Mesenchymal stem cell (in vitro differentiated cells and primary cell): ENCODE measurements at places on chromosomes 1 and 21.

GRCh38 chr21:26783466-26784195, 61.6 kb downstream of the ADAMTS1 start:
- DNase-seq: no peak
- H3K4me1 ChIP-seq: no peaks in the 10 kb centered on the region
- no peaks in the 10 kb centered on the region for H3K36me3 ChIP-seq
- no peak overlapping the region for H3K27ac ChIP-seq
- no peaks in the 10 kb centered on the region for H3K27me3 ChIP-seq
- no peak overlapping the region for H3K4me3 ChIP-seq

DNA sequence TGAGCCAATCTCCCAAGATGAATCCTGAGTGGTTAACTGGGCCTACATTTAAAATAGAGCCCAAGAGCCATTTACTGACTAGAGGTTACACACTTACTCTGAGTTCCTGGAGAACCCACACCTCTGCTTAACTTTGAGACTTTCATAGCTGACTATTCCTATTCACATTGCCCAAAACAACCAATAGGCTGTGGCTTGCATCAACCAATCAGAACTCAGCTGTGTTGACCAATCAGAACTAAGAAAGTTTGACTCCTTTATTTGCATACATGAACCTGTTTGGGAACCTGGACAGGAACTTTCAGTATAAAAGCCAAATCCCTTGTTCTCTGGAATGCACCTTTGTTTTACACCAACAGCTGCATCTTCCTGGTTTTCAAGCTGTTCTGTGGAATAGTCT, 9.5 kb downstream of the ZSWIM5 start:
- H3K27ac ChIP-seq: no peak overlapping the region
- H3K4me3 ChIP-seq: no peak overlapping the region
- H3K27me3 ChIP-seq: no peaks in the 10 kb centered on the region
- no peaks in the 10 kb centered on the region for H3K4me1 ChIP-seq

DNA sequence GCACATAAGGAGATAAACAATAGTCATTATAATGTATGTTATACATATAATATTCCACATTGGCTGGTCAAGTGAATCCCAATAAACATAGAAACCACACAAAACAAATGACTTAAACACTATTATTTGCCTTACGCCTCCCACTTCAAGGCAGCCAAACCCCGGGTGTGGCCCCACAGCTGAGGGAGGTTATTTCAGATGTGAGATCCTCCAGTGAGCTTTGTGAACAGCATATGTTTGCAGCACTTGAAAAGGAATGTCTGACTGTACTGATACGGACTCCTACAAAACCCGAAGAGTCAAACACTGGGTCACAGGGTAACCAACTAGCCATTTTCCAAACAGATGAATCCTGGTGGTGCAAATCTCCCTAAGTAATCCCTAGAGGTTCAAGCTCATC, 27.1 kb upstream of the DISP1 start:
- peaks cover 18% of the 10 kb centered on the region for H3K27me3 ChIP-seq
- no peak for DNase-seq
- no peaks in the 10 kb centered on the region for H3K36me3 ChIP-seq
- no peak overlapping the region for H3K27ac ChIP-seq

DNA sequence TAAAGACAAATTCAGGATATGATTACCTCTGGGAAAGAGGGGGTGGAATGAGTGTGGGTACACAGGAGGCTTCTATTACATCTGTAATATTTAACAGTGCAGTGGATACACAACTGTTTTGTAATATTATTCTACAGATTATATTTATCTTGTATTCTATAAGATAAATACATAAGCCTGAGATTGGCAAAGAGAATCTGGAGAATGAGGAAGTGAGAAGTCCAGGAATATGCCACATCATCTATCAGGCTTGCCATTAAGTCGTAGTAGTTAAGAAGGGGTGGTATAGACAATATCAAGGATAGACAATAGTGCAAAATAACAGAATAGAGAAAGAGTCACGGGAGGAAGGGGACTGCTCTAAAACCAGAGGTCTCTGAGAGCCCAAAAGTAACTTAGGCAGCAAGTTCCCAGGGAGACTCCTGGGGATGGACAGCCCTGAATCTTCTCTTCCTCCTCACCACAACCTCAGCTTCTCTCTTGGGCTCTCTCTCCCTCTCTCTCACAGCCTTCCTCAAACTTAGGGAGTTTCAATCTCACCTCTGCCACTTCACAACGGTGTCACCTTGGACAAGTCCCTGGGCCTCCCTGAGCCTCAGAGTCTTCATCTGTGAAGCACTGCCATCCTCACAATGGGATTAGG, 14.0 kb upstream of the PTAFR start:
- no peaks in the 10 kb centered on the region for H3K27me3 ChIP-seq
- no peak overlapping the region for H3K27ac ChIP-seq

GRCh38 chr1:43455213-43455889, 1.6 kb upstream of the HYI start:
- H3K27ac ChIP-seq: no peak overlapping the region
- no peaks in the 10 kb centered on the region for H3K27me3 ChIP-seq
- no peak overlapping the region for H3K4me3 ChIP-seq
- H3K4me1 ChIP-seq: peaks cover 16% of the 10 kb centered on the region

DNA sequence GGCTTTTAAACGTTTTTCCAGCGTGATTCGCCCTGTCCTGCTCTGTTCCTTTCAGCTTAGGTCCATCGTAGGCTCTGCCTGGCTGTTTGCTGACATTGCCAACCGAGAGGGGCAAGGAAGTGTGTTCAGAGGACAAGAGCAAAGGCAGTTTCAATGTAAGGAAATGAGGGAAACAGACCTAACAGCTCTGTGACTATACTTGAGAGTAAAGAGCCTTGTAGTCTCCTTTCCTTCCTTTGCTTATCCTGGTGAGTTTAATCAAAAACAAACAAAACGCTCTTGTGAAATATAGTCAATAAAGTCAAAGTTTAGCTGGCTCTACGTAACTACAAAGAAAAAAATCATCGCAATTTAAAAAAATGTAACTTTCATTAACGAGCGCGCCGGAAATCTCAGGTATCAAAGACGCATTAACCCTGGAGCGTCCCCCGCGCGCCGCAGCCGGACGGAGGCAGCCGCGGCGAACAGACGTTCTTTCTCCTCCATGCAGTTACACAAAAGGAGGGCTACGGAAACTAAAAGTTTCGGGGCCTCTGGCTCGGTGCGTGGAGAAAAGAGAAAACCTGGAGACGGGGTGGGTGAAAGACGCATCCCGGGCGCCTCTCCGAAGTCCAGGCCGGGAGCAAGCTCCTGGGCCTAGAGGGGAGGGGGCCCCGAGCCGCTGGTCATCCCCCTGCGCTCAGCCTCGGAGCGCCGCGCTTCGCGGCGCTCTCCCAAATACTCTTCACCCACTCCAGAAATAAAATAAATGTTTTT, 617 bp upstream of the ADGRL2 start:
- peak overlapping the region; percentile 91 for H3K27ac ChIP-seq
- no peaks in the 10 kb centered on the region for H3K36me3 ChIP-seq
- no peaks in the 10 kb centered on the region for H3K27me3 ChIP-seq
- DNase-seq: peak; percentile 90
- H3K4me1 ChIP-seq: no peaks in the 10 kb centered on the region
